ENCODE measurements at places on chromosomes 7 and 10. TPM values are rescaled to one million over a fixed set of nuclear protein-coding genes. Genes with fewer than 3 reads are reported as not detected.

DNA sequence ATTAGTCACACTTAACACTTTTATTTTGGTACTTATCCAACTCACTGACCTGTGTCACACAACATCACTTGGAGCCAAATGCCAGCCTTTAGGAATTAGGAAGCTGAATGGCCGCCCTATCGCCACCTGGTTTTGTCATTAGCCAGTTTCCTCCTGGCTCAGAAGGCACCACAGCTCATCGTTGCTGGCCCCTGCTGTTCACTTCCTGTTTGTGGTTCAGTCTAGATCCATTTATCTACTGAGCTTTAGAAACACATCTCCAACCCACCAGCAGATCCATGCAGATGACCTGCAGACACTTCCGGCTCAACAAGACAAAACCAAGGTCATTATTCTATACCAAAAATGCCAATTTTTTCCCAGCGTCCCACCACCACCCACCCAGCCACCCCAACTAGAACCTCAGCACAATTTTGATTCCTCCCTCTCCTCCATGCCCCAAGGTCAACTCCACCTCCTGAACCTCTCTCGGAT is 193.5 kb upstream of the NEBL start:
- DNase-seq, result no peak
- H3K36me3 ChIP-seq, result no peaks in the 10 kb centered on the region
- no peak overlapping the region for H3K4me3 ChIP-seq

DNA sequence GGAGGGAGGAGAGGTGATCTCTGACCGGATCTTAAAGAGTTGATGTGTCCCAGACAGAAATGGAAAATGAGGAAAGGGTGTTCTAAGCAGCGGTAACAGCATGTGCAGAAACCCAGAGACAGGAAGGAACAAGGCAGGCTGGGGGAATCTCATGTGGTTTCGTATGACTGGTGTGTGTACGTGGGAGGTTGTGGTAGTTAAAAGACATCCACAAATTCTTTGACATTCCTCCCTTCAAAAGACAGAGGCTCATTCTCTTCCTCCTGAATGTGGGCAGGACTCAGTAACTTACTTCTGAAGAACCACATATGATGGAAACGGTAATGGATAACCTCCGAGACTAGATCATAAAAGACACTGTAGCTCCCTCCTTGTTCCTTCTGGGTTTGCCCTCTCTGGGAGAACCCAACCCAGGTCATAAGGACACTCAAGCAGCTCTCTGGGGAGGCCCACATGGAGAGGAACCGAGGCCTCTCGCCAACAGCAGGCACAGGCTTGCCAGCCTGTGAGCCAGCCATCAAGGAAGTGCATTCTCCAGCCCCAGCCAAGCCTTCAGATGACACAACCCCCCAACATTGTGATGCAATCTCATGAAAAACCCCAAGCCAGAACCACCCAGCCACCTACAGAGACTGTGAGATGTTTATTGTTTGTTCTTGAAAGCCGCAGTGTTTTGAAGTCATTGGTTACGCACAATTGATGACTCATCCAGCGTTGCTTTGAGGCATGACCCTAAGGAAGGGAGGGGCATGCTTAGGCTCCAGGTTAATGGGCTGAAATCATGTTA is 116.0 kb downstream of the SLIT1 start:
- no peaks in the 10 kb centered on the region for H3K36me3 ChIP-seq
- no peak overlapping the region for H3K27ac ChIP-seq
- H3K4me3 ChIP-seq, result no peak overlapping the region

DNA sequence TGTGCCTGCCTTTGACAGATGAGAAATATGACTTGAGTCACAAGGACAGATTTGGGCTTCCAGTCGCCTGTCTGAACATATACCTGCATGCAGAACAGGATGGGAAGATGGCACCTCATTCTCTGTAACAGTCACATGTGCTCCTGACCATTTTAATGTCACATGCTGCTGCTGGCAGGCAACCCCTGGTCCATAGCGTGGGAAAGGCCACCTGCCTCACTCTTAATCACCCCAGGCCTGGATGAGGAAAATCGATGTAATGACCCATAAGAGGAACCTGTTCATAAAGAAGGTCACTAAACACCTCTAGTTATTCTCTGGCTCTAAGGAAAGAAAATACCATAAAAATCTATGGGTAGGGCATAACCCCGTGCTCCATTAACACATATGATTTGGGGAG is 110.2 kb downstream of the GFRA1 start:
- no peaks in the 10 kb centered on the region for H3K36me3 ChIP-seq
- H3K4me1 ChIP-seq, result no peaks in the 10 kb centered on the region
- no peak for DNase-seq
- H3K27me3 ChIP-seq, result no peaks in the 10 kb centered on the region
- H3K4me3 ChIP-seq, result no peak overlapping the region
- H3K27ac ChIP-seq, result no peak overlapping the region

DNA sequence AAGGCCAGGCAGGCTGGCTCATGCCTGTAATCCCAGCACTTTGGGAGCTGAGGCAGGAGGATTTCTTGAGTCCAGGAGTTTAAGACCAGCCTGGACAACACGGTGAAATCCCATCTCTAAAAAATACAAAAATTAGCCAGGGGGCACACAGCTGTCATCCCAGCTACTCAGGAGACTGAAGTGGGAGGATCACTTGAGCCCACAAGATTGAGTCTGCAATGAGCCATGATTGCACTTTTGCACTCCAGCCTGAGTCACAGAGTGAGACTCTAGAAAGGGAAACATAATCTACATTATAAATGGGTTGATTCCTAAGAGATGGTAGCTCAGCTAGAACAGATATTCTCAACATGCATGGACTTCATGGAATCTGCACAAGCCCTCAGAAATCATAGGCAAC is 6.3 kb upstream of the LIPF start:
- H3K27ac ChIP-seq, result no peak overlapping the region
- H3K4me1 ChIP-seq, result no peaks in the 10 kb centered on the region
- no peak overlapping the region for H3K4me3 ChIP-seq

DNA sequence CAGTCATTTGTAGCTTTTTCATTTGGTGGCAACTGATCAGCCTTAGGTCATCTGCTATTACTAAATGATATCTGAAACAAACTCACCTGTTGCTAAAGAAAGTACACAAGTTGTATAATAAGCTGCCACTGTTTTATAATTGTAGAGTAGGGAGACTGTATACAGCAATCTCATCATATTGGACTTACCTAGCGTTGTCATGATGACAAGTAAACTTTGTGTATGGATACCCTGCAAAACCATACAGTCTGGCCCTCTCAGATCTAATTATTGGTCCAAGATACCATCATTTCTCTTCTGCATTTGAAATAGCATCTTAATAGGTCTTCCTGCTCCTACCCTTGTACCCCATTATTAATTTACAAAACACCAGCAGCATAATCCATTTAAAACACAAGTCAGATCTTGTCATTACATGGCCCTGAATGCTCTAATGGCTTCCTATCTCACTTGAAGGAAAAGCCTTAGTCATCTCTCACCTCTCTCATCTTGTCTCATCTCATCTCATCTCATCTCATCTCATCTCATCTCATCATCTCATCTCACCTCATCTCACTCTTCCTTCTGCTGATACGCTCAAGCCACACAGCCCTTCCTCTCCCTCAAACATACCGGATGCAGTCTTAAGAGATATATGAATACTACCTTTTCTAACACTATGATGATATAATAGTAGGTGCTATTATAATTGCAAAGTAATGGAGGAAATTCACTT is 540.6 kb downstream of the MDFIC start:
- H3K4me1 ChIP-seq, result no peaks in the 10 kb centered on the region
- H3K36me3 ChIP-seq, result no peaks in the 10 kb centered on the region
- no peaks in the 10 kb centered on the region for H3K27me3 ChIP-seq
- DNase-seq, result no peak
- H3K4me3 ChIP-seq, result no peak overlapping the region

Gene CNTNAP2
- not detected for total RNA-seq

All from breast epithelium (tissue), 4 donors.